NCI-H2107 (cell line): ENCODE measurements at places on chromosomes 16 and 17.

DNA sequence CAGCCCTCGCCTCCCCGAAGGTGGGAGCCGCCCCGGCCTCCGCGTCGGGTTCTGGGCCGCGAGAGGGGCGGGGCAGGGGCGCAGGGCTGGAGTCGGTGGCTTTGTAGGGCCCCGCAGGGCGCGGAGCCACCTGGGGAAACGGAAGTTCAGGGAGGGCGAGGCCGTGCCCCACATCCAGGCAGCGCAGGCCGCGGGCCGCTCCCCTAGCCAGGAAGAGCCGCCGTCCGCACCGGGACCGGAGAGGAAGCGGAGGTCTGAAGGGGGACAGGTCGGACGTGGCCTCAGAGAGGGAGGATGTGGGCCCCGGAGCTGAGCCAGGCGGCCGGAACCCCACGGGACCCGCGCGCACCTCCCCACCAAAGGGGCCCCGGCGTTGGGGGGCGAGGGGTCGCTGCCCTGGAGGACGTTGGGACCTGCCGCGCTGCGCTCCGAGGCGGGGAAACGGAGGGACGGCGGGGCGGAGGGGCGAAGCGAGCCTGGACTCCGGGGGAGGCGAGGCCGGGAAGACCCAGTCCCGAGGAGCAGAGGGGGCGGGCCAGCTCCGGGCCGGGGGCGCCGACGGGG is 482 bp upstream of the SLC16A3 start:
- no peak for DNase-seq

GRCh38 chr17:51060396-51060795 is 60.3 kb downstream of the SPAG9 start:
- DNase-seq = no peak

DNA sequence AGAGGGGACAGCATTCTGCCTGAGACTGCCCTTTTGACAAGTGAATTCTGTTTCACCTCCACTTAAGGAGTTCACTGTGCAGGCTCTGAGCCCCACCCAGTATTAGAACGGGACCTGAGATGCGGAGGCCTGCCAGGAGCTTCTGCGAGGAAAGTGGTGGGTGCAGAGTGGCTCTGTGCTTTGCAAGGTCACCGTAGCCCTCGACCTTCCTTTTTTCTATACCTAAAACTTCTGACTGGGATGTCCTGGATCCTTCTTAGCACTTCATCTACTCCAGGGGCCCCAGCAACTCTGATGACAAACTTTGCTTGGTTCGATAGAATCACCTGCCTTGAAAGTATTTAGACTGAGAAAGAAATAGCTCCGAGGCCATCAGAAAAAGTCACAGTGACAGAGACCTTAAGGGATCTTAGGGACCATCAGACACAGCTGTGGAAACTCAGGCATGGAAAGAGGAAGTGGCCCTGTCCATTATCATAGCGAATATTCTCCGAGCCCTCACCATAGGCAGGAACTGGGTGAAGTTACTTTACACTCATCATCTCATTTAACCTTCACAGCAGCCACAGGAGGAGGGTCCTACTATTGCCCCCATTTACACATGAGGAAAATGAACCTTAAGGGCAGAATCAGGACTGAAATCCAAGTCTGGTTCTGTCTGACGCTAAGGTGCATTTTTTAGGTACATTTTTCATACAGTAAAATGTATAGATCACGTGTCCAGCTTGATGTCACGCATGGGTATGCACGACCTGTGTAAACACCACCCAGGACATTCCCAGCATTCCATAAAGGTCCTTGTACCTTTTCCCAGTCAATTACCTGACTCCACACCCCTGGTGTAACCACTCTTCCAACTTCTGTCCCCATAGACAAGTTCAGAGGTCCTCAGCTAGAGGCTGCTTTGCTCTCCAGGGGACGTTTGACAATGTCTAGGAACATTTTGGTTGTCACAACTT is 676 bp upstream of the KRT13 start:
- DNase-seq = no peak

- no peak for DNase-seq
Measured at GRCh38 chr16:50464325-50465290, 83.6 kb upstream of the NKD1 start.

GRCh38 chr17:19261426-19261825 is 24.3 kb downstream of the EPN2 start:
- no peak for DNase-seq

- DNase-seq = no peak
Measured at GRCh38 chr17:29443041-29443739, 53.0 kb downstream of the TAOK1 start.

- no peak for DNase-seq
Measured at GRCh38 chr17:56310782-56311181, 157.5 kb downstream of the ANKFN1 start.
